ENCODE measurements at places on chromosomes 7 and 10.

DNA sequence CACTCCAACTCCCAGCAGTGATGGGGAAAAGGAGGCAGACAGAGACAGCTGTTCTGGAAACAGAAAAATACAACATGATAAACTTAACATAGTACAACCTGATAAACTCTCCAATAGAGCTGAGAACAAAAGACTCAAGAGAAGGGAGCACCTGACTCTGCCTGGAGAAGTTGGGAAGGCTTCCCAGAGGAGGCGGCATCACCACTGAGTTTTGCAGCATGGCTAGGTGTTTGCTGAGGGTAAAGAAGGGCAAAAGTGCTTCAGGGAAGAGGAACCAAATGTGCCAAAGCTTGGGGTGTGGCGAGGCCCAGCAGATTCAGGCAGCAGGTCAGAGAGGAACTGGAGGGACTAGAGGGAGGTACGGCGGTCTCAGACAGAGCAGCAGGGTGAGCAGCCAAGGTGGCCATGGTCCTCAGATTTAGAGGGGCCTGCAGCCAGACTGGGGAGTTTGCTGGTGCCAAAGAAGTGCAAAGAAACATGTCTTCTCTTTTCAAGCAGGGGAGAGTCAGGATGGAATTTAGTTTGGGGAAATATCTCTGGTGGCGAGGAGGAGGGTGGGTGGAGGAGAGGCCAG is 119.9 kb upstream of the BTBD16 start:
- DNase-seq, result no peak

DNA sequence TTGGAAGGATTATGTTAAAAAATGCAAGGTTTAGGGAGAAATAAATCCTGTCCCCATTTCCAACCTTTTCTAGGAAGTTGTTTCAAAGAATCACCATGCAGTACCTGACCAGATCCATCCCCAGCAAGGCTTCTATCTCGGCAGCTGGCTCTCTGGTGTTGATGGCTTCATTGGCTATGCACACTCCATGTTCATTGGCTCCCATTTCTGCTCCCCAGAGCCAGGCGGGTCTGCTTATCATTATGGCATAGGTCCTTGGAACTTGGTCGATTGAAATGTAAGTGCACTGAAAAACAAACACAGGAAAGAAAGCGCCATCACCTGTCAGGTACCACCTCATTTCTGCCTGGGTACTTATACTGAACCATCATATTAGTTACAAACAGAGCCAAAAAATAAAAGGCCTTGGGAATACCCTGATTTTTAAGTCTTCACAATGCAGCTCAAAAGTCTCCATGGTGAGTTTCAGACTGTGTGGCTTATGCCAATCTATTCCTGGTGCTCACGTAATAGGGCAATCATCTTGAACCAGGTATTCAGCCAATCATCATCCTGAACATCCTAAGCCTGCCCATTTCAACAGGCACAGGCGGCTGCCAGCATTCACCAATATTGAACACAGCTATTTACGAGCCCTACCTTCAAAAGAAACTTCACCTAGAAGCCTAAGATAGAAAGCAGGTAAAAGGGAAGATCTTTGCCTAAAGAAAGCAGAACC is 34.4 kb downstream of the SCRN1 start:
- DNase-seq, result no peak

GRCh38 chr7:48099781-48100180 is 10.7 kb downstream of the UPP1 start:
- DNase-seq, result no peak

GRCh38 chr10:81847675-81848074 is 27.3 kb upstream of the NRG3 start:
- no peak for DNase-seq

GRCh38 chr10:11322698-11323097 is 288.8 kb downstream of the USP6NL start:
- no peak for DNase-seq

DNA sequence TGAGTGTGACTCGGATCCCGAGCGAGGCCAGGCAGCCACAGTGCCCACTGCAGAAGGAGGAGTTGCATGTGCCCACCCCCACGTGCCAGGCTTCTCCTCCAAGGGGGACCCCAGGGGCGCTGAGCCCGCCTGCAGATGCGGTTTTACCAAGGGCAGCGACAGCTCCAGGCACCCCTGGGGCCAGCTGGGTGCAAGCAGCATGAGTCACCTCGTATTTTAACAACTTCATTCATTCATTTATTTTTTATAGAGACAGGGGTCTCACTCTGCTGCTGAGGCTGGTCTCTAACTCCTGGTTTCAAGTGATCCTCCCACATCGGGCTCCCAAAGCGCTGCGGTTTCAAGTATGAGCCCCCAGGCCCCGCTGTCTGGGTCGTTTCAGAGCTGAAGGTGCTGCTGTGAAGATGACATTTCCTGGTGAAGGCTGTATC is 1.3 kb upstream of the FOXL3 start:
- no peak for DNase-seq

DNA sequence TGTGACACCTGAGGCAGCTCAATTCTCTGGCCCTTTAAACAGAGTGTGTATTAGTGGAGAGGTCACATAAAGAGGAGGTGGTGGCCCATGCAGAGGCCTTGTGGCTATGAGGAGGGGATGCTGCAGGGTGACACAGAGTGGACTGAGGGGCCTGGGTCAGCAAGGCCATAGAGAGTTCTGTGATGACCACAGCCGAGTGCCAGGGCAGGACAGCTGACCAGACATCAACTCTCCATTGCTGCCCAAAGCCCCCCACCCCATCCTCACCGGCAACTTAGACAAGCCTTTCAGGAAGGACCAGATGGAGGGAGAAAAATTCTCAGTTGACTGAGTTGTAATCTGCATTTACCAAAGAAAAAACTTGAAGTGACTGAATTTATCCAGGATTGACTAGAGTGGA is 378.1 kb downstream of the RPS24 start:
- DNase-seq, result no peak

- DNase-seq, result no peak
Measured at GRCh38 chr7:36692456-36692855, 31.8 kb downstream of the AOAH start.

DNA sequence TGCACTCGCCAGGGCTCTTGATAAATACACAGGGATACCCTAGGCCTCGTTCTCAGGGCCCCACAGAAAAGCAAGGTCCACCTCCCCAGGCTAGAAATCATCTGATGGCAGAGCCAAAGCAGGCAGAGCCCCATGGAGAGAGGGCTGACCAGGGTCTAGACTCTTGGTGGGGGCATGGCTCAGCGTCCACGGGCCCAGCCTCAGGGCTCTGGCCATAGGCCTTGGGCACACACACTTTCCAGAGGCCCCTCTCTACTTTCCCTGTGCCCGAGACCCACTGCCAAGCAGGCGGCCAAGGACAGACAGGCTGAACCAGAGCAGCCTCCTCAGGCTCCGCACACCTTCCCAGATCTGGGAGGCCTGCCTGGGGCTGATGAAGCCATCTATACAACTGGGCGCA is 64.8 kb downstream of the FAM53B start:
- DNase-seq, result no peak

- DNase-seq, result no peak
Measured at GRCh38 chr7:32611201-32612099, 116.2 kb downstream of the AVL9 start.
